Cerebellar cortex (tissue), 1 donor: ENCODE measurements at places on chromosomes 7 and 10.

GRCh38 chr7:76269895-76270294 lies 32.6 kb upstream of the HSPB1 start:
- DNase-seq: no peak

GRCh38 chr7:143987513-143987912 lies 12.6 kb upstream of the OR6B1 start:
- no peak for DNase-seq

DNA sequence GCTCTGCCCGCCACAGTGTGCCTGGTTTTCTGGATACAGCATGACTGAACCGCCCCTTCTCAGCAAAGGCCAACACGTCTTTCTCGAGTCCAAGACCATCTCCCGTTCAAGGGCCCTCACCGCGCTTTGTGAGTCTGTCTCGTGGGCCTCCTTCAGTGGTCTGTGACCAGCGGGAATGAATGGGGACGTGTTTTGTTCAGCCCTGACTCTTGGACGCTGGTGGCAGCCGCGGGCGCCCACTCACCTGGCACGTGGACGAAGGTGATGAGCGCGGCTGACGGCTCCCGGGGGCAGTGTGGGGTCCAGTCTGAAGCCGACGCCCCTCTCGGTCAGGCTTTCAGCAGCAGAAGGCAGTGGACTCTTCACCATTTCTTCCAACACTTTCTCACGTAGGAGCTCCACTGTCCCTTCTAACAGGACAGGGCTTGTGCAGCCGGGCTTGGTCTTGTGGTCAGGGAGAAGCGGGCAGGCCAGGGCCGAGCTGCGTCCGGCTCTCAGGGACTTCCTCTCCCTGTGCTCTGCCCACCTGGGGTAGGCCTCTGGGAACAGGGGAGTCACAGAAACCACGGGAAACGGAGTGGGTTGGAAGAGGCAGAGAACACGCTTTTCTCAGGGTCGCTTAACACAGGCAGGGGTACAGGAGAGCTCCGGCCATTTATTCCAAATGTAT lies 30.4 kb downstream of the AMZ1 start:
- DNase-seq: no peak

DNA sequence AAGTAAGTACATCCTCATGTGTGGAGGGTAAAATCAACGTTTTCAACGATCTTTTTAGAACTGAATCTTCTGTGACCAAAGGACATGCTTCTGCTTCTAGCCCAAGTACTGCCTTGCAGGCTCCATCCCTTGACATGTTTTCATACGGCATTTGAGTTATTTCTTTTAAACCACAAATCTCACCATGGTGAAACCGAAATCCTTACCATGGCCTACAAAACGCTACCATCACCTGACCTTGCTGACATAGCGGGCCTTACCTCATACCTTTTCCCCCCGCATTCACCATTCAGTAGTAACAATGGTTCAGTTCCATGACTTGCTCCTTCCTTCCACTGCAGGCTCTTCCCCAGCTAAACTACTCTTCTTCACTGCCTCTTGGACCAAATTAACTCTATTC lies 3.5 kb downstream of the RNF216 start:
- DNase-seq: no peak

DNA sequence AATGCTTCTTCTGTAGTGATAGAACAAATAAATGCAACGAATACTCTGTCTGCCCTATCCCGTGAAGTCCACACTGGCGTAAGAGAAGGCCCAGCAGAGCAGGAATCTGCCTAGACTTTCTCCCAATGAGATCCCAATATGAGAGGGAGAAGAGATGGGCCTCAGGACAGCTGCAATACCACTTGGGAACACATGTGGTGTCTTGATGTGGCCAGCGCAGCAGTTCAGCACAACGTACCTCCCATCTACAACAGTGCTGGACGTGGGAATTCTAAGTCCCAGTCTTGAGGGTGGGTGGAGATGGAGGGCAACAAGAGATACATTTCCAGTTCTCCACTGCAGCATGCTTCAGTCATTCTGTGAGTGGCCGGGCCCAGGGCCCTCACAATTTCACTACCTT lies 45.8 kb downstream of the FIGNL1 start:
- no peak for DNase-seq

- no peak for DNase-seq
These were observed 52.3 kb upstream of the MYL10 start for GRCh38 chr7:101681170-101682007.

DNA sequence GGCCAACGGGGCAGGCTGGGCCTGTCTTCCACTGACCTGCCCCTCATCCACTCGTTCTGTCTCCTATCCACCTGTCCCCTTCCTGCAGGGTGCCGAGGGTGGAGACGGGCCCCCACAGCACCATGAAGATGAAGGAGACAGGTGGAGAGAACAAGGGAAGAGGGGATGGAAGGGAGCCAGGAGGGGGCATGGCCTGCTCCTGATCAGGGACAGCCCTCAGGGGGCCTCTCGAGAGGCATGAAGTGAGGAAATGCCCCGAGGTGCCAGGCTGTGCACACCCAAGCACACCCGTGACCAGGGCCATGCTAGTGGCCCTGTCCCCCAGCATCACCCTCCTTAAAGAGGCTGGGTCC lies 111.2 kb downstream of the ZMIZ1 start:
- no peak for DNase-seq

DNA sequence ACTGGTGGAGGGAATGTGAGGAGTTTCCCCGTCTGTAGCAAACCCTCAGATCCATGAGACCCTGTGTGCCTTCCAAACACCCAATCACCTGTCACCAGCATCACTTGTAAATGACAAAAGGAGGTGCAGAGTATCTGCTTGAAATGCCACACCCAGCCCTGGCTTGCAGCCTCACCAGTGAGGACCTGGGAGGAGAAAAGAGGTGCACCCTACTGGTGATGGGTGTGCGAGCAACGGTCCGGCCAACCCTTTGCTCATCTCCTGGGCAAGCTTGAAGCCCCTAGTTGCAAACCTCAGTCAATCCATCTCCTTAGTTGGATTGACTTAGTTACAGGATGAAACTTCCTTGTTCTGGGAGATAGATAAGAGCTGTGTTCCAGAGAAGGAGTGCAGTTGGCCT lies 62.4 kb upstream of the WAPL start:
- no peak for DNase-seq

- no peak for DNase-seq
These were observed 54.3 kb downstream of the BMS1 start for GRCh38 chr10:42836771-42837468.

- no peak for DNase-seq
These were observed 84.9 kb downstream of the RNF216 start for GRCh38 chr7:5696346-5697110.

- DNase-seq: no peak
These were observed 73.1 kb upstream of the UCN3 start for GRCh38 chr10:5291501-5292195.

DNA sequence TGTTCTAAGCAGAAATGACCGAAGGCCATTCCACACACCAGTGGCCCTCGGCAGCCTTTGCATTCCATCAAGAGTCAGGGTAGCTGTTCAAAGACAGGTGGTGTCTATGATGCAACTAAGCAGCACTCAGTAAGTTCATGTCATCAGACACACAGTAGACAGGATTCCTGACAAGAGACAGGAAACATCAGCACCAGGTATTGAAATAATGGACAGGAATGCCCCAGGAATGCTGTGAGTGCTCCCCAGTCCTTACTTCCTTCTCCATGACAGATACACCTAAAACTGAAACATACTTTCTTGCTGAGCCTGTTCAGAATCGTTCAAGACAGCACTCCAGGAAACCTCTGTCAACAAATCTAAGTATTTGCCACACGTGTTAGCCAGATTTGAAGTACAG lies 204.4 kb downstream of the TPST1 start:
- no peak for DNase-seq

GRCh38 chr10:13311177-13311575 lies 11.3 kb upstream of the PHYH start:
- no peak for DNase-seq

DNA sequence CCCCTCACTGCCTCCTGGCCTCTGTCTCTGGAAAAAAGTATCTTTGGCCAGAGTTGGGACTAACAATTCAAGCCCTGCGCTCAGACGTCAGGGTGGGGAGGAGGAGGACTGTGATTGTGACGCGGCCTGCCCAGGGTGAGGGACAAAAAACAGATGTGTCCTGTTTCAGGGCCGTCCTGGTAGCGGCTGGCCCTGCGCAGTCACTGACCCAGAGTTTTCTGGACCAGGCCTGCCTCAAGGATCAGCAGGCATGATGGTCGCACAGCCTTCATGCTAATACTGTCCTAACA lies 110.1 kb downstream of the CYTH3 start:
- no peak for DNase-seq

GRCh38 chr7:138001529-138002095 lies at the start of gene CREB3L2:
CREB3L2 (minus strand) TSS chr7:138002086; CDS start chr7:138001705, 381 bp downstream.
- no peak for DNase-seq

GRCh38 chr7:8190119-8190895 lies 71.7 kb downstream of the ICA1 start:
- peak; percentile 95 for DNase-seq

DNA sequence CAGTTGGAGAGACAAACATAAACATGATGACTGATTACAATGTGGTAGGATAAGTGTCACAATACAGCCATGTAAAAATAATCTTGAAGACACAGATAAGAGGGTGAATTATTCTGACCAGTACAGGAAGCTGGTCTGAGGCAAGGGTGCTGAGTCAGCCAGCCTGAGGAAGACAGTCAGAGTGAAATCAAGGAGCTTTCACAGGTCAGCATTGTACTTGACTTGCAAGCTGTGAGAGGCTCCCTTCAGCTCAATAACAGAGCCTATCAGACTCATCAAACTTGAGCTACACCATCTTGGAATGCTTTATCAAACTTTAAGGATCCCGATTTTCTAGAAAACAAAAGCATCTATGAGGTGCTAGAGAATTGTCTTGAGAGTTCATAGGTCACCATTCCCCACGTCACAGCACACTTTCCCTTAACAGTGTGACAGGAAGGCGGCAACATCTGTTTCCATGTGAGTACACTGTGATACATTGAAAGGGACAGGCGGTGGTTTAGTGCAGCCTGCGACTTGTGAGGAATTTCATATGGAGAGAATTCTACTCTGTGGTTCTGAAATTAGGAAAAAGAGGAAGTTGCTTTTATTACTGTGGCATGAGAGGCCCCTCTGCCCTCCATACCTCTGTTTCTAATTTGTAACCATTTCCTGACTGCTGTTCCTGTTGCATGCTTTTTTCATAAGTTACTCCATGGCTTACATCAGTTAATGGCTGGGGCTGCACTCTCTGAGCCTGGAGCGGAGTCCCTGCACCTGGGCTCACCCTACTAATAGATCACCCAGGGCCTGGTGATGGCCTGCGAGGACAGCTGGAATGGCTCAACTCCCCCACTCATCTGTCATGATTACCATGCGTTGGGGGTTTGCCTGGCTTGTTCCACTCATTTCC lies 417.1 kb downstream of the SUGCT start:
- no peak for DNase-seq

- DNase-seq: no peak
These were observed 2.0 kb downstream of the FLNC start for GRCh38 chr7:128831994-128832879.

DNA sequence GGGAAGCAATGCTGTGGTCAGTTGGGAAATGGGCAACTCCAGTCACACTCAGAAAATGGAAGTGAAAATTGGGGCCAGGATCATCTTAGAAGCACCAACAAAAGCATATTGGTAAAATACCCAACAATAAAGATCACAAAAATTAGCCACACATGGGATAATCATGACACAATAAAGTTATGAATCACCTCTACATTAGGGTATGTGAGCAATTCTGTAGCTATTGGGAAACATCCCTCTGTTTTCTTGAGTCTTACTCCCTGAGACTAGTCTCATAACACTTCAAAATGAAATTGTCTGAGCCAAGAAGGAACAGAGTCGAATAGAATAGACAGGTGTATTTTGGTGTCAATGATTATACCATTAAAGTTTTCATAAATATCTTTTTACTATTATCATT lies 178.3 kb downstream of the DYNC1I1 start:
- no peak for DNase-seq

DNA sequence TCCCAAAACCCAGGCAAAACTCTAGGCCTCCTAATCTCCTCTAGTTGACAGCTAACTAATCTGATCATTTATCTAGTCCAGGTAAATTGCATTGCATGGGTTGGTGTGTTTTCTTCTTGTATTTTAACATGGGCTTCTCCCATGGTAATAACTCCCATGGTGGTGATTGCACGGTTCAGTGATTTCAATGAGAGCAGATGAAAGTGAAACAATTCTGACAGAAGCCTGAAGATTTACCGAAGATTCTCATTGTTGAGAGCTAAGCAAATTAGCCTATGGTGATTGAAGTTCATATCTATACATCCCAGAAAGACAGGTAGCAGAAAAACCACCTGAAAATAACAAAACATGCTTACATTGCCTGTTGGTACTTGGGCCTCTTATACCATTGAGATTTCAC lies 26.6 kb upstream of the LIPN start:
- DNase-seq: no peak

GRCh38 chr7:12929476-12930140 lies 242.2 kb downstream of the ARL4A start:
- DNase-seq: no peak

- no peak for DNase-seq
These were observed 19.9 kb downstream of the LMTK2 start for GRCh38 chr7:98126311-98127142.

DNA sequence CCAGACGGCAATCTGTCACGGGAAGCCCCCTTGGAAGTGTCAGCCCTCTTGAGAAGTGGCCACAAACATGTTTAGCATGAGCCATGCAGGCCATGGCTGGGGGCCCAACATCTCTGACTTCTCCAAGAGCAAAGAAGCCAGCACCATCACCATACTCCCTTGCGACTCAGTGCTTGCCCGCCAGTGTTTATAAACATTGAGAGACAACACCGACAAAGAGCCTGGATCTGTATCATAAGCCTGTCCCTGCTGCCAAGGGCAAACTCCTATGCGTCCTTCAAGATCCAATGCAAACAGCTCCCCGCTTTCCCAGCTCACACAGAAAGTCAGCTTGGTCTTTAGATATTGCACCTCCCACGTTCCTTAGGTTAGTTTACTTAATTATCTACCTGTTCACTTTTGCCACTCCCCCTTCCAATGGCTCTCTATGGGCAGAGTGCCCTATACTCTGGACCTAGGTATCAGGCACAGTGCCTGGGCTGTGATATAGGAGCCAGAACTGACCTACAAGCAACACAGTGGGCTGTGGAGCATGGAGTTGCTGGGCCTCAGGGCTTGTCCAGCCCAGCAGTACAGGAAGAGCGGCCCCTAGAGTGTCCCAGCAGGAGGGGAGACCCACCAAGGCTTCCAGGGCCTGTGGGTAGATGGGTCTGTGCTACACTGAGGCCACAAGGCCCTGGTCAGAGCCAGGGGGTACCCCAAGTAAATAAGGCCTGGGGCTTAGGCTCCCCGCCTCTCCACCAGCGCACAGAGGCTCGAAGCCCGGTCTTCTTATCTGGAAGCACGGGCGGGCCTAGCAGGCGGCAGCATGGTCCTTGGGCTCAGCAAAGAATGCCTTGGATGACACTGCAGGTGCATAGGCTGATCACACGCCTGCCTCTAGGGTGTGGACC lies 37.7 kb downstream of the CAMK2B start:
- no peak for DNase-seq

DNA sequence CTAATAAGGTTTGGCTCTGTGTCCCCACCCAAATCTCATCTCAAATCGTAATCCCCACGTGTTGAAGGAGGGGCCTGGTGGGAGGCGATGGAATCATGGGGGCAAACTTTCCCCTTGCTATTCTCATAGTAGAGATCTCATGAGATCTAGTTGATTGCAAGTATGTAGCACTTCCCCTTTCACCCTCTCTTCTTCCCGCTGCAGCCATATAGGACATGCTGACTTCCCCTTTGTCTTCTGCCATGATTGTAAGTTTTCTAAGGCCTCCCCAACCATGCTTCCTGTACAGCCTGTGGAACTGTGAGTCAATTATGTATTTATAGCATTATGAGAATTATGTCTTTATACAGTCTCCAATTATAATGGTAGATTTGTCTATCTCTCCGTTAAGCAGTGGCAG lies 594.5 kb downstream of the ACTR3B start:
- no peak for DNase-seq
